Hippocampal formation (tissue), 2 donors: ENCODE measurements at places on chromosomes 11 and 22.

- no peak for DNase-seq
These were observed 1019.1 kb downstream of the TBC1D22A start for GRCh38 chr22:47781427-47782111.

DNA sequence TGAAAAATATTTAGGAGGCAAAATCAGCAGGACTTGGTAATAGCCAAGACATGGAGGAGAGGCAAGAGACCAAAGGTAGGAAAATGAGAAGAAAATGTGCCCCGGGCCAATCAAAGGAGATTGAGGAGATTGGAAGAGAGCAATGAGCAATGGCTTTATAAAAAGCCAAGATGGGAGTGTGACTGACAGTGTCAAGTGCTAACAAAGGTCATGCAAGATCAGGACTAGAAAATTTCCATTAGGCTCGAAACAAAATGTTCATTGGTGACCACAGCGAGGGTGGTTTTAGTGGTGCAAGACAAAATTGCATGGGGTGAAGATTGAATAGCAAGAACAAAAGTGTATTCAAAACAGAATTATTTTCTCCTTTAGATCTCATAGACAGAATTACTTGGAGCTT lies 45.2 kb upstream of the TBCEL start:
- no peak for DNase-seq

DNA sequence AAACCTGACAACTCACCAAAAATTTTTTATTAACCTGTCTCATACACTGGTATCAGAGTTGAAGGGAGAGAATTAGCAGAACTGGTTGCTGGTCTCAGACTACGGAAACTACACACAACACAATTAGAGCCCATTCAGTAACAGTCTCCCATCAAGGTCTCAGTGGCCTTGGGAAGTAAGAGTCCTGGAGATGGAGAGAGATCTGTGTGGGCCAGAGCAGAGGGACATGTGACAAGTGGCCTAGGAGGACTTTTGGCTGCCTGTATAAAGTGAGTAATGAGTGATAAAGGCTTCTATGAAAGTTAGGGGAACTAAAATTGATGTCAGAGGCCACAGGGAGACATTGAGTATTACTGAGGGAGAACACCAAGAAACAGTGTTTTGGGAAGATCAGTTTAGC lies 58.9 kb downstream of the PARVA start:
- DNase-seq: no peak

DNA sequence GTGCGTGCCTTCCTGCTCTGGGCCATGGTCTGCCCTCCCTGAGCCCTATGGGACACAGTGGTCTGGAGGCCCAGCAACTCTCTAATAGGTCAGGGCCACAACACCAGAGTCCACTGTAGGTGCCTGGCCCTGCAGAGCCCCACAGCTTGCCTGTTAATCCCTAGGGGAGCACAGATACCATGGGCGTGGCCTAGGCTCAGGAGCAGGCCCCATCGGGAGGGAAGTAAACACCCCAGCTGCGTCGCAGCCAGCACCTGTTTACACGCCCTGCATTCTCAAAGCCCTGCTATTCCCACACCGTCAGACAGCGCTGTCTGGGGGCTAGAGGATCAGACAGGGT lies 2.5 kb downstream of the KCTD17 start:
- DNase-seq: no peak
